ENCODE measurements at places on chromosomes 7 and 10.

GRCh38 chr7:16874066-16874465 is 7.7 kb downstream of the AGR3 start:
- DNase-seq = no peak

- no peak for DNase-seq
These were observed 3.2 kb downstream of the TAC1 start for GRCh38 chr7:97735075-97735474.

GRCh38 chr7:158850545-158851102 is 5.7 kb upstream of the DYNC2I1 start:
- DNase-seq = no peak

DNA sequence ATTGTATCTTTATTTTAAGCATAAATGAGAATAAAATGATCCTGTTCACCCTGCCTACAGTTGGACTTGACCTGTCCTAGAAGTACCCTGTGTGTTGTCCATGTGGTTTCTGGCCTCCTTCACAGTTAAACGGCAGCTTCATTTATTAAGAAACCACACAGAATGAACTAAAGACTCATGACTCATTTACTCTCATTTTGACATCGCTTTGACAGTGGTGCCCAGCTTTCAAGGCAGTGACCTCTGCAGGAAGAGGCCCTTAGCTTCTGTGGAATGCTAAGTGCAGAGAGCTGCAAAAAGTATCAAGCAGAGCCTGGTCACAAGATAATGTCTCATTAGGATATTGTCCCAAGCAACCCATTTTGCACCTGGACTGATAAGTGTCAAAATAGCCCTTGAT is 93.4 kb downstream of the AVL9 start:
- DNase-seq = peak; percentile 65

DNA sequence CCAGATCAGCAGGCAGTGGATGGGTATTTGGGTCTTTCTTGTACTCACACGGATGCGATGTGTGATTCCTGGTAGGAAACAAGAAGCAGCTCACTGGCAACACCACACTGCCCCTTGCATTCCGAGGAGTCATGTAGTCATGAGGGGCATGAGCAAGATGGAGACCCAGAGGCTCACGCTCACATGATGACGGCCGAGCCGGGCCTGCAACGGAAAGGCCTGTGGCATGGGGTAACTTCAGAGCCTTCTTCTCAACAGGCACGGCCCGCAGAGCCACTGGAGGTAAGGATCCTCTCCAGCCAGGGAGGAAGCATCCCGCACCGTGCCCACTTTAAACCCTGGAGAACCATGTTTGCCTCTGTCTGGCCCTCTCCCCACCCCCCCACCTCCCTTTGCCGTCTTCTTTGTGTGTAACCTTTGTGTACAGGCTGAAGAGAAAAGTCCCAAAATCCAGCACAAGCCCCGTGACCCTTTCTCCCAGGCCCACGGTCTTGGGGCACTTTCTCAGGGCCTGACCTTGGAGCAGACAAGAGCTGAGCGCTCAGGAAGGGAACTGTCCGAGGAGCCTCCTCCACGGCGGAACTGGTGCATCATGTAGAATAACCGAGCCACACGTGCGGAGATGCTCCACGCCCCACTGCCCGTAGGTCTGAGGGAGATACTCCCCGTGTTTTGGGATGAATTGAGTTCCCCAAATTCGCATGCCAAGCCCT is 516.4 kb downstream of the DNAJB6 start:
- no peak for DNase-seq

GRCh38 chr10:101614663-101615524 is 26.8 kb downstream of the DPCD start:
- DNase-seq = no peak

GRCh38 chr10:5547931-5548660 is 23.3 kb downstream of the CALML3 start:
- DNase-seq = peak; percentile 66

GRCh38 chr7:19101472-19101871 is 16.0 kb downstream of the TWIST1 start:
- DNase-seq = no peak

DNA sequence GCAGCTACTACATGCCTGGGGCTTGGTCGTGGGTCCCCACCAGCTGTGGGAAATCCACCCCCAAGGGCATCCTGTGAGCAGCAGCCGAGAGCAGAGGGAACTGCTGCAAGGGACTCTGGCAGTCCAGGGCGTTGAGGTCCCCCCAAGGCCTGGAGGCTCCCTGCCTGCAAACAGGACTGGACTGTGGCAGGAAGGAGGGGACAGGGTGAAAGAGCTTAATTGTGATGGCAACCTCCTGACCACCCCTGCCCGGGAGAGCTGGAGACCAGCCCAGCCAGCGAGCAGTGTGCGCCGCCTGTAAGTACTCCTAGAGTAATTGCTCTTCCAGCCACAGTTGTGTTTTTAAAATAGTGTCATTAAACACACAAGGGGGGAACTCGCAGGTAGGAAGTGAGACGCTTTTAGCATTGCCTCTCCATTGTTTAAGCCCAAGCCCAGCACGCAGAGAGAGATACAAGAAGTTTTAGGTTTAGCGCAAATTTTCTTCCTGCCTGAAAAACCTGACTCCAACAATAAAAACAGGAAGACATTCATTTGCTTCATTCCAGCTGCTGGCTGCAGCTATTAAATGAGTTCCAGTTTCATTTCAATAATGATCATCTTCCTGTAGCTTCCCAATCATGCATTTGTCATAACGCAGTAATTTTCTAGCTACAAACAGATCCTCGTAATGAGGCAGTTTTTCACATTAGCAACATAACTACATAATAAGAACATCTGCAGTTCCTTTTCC is 111.1 kb downstream of the EBF3 start:
- DNase-seq = no peak

DNA sequence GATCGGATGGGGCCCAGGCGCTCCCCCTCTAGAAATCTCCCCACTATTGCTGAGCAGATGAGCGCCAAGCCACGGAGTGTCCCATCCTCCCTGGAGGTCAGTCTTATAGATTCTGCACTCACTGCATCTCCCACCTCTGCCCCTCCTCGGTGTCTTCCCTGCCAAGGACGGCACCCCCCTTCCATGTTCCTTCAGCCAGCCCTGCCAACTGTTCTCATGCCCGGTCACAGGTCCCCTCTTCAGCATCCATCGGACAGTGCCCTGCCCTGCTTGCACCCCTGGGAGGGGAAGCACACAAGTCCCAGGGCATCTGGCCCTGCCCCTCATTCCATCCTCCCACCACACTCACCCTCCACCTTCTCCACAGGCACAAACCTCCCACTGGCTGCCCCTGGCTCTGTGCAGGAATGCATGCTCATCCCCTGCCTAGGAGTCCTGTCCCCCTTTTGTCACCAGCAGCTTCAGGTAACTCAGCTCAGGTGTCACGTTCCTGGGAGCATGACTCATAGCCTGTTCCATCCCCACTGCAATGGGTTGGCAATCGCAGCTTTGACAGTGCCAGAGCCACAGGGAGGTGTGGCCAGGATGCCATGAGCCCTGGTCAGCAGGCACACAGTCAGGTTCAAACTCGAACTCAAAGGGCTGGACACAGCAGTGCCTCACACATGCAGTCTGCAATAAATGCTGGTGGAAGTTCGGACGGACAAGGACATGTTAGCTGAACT is 234.7 kb upstream of the TCERG1L start:
- DNase-seq = no peak

DNA sequence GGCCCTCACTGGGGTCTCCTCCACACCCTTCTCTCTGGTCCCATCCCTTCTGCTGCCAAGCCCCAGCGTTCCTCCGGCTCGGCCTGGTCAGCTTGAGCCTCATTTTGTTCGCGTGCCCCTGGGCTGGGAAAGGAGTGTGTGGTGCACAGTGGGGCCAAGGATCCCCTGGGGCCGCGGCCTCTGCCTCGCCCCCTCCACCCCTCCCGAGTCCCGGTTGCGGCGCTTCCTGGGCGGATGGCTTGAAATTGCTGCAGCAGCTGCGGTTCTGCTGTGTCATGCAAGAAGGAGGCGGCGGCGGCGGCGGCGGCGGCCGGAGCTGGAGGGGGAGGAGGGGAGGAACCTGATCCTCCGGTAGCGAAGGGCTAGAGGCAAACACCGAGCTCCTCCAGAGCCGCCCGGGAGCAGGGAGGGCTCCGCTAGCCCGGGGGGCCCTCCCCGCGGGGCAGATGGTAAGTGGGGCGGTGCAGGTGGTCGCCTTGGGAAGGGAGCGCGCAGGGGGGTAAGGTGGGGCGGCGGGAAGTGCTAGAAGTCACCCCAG is 217.8 kb upstream of the MKLN1 start:
- DNase-seq = peak; percentile 91

GRCh38 chr7:1448958-1449357 is 10.3 kb downstream of the MICALL2 start:
- no peak for DNase-seq

DNA sequence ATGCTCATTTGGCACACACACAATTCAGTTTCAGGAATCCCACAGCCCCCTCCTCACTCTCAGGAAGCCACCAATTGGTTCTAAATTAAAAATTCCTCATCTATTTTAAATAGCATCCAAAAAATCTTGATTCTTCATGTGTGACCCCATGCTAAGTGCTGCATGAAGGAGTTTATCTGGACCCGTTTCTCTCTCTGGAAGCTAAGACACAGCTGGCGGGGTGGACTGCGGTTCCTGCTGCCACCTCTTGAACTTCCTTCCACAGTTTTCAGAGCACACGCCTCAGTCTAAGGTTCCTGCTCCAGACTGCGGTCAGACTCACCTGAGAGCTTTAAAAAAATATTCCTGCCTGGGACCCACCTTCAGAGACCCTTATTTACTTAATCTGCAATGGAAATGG is 34.5 kb downstream of the LYZL1 start:
- DNase-seq = peak; percentile 16

- DNase-seq = peak; percentile 13
These were observed 27.4 kb upstream of the POU6F2 start for GRCh38 chr7:38950309-38950708.

GRCh38 chr7:88302486-88302885 is 4.2 kb downstream of the STEAP4 start:
- DNase-seq = no peak

GRCh38 chr10:9895453-9895852 is 1122.2 kb upstream of the CELF2 start:
- DNase-seq = no peak

- DNase-seq = no peak
These were observed 6.5 kb downstream of the PTF1A start for GRCh38 chr10:23198610-23198939.

- peak; percentile 16 for DNase-seq
These were observed 75.8 kb downstream of the MPLKIP start for GRCh38 chr7:40058636-40059035.

DNA sequence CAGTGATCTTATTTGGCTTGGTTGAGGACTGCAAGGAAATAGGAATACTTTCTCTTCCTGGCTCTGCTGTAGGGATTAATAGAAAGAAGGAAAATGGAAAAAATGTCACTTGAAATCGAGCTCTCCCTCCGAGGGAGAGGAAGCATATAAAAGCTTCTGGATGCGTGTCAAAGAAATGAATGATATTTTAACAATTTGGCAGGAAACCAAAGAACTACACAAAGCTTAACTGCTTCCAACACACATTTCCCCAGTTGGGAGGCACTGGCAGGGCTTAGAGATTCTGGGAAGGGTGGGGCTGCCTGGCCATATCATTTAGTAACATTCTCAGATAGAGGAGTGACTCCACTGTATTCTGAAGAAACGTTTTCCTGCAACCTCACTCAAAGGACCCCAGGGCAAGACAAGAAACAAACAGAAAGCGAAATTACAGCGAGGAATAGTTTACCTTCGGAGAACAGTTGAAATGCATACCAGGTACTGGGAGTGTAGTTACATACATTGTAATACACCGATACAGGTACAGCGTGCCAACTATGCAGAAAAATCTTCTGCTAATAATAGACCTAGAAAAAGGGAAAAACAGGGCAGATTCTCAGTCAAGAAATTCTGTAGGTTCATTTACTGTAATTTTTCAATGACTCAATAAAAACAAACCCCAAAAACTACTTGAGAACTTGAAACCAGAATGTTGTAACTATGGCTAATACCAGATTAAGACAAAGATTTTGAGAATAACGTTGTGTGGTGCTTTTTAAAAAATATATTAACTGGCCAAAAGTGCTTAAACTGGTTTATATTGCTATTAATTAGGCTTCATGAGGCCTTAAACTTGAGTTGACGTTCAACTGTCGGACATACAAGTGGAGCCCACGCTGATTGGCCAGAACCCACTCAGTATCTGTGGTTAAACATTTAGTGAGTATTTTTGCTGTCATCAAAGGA is 75.7 kb upstream of the ASAH2 start:
- DNase-seq = peak; percentile 98

DNA sequence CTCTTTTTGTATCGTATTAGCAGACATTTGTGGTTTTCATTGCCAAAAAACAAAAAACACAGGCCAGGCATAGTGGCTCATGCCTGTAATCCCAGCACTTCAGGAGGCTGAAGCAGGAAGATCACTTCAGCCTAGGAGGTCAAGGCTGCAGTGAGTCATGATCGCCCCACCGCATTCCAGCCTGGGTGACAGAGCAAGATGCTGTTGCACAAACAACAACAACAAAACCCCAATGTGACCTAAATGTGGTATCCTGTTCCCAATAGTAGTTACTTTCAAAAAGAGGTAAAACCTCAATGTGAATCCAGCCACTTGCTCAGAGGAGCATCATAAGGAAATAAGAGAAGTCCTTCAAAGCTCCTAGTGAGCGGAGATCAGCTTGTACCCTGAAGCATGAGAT is 45.8 kb upstream of the SKAP2 start:
- DNase-seq = no peak

- no peak for DNase-seq
These were observed 40.8 kb downstream of the INPP5A start for GRCh38 chr10:132578287-132578951.

GRCh38 chr7:143252006-143252405 is 11.2 kb upstream of the GSTK1 start:
- DNase-seq = no peak

- no peak for DNase-seq
These were observed 3.1 kb downstream of the ZNF777 start for GRCh38 chr7:149457766-149458165.

GRCh38 chr10:10910634-10911033 is 107.0 kb upstream of the CELF2 start:
- no peak for DNase-seq

DNA sequence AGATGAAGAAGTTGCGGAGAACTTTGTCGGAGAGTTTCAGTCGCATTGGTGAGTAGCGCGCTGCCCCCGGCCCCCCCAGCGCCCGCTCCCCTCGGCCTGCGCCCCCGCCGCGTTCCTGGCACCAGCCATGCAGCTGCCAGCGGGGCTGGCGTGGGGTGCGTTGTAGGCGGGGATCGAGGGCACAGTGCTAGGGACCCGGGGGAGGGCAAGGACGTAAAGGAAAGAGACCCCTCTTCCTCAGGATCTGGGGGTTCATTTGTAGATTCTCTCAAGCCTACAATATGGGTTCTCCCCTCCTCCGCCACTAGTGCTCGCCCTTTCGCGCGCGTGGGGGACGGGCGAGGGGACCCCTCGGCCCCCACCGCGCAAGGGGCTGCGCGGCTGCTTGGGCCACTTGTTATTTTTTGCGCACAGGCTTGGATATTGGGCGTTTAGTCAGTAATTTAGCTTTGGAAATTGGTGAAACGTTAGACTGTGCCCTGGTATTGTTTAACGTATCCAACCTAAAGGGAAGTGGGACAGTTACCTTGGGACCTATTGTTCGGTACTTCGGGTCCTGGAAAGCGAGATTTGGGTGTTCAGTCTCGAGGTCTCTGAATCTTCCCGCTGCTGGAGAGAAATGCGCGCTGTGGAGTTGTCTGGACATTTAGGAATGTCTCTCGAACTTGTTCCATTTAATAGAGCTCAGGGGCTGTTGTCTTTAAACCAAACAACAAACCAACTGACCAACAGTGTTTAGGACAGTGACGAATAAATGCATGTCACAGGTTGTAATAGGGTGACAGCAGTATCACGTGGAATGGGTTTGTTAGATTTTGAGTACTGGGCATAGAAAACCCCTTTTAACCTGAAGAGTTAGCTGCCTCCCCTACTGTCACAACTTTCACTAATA is 796 bp downstream of the CDK14 start:
- peak; percentile 42 for DNase-seq

Measured in hematopoietic multipotent progenitor cell treated with erythropoietin and hydrocortisone succinate and interleukin-3 and kit ligand, for 4 days (in vitro differentiated cells).